ENCODE measurements at places on chromosomes 11 and 22. TPM values are rescaled to one million over a fixed set of nuclear protein-coding genes. Genes with fewer than 3 reads are reported as not detected.

- DNase-seq = no peak
These were observed 6.5 kb downstream of the KBTBD3 start for GRCh38 chr11:106070606-106071005.

DNA sequence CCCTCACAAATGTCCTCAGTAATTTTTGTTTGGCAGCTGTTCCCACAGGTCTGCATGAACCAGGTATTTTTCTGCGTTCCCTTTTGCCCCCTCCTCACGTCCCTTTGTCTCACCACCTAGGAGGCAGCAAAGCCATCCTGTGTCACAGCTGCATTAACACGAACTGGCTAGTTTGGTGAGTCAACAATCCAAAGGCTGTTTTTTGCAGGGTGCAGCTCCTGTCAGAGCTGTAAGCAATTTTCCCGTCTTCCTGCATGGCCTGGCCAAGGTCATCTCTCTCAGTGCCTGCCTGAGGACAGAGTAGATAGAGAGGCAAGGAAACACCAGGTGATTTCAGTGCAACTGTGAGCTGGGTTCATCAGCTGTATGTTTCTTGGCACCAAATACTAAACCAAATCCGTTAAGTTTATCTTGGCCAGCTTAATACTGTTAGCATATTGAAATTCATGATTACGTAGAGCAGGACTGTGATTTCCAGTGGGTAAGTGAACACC lies 20.6 kb upstream of the VSIG10L2 start:
- no peak for DNase-seq

DNA sequence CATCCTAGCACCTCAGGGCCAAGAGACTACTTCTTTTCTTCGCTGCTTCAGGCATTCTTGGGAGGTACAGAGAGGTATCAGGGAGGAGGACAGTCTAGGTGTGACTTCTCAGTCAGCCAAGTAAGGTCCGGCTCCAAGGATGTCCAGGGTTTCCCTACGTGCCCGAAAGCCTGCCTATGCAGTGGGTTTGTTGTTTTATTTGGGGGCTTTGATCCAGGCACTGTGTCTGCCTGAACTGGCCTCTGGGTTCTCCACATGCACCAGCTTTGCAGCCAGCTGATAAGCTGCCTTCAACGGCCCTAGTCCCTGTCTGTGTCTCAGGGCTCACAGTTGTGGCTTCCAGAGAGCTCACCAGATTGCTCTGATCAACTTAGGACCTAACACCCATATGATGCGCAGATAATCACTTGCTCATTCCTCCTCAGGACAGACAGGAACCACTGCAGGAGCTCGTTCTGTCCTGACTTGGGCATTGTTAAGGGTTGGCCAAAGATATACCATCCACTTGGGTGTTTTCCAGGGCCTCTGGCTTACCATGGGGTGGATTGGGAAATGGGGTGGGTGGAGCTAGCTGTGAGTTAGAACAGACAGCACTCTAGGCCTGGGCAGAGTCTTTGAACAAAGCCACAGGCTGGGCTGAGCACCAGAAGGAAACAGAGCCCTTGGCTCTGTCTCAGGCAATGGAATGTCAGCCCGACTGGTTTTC lies 45.5 kb upstream of the CRYBB3 start:
- DNase-seq = no peak

Gene SLC22A6
- not detected for total RNA-seq

GRCh38 chr11:65425105-65425970 lies 2.7 kb downstream of the NEAT1 start:
- peak; percentile 89 for DNase-seq

DNA sequence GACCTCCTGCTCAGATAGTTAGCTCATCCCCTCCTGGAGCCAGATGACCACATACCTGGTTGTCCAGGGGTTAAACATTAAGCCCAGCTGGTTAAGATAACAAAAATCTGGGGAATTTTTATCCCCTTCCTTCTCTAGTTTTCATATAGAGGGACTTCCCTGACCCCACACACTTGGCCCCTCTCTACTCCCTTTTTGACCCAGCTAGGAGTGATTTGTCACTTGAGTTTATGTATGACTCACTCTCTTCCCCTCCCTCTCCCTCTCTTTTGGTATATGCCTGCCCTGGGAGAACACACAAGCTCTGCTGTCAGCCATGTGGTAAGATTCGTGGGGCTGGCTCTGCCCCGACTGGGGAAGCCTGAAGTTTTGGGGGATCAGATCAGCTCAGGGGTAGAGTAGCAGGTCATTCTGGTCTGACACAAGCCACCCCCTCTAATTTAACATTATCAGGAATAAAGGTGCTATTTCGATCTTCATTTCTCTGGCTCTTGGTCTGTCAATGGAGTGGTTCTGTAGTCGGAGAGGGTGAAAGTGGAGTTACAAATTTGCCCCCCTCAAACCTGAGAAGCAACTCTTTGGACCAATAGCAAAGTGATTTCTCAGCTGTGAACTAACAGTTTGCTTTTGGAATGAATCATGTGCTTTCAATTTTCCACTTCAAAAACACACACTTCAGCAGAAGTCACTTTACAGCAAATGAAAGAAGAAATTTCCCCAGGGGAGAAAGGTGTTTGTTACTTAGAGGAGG lies 415.3 kb upstream of the CADM1 start:
- no peak for DNase-seq

- peak; percentile 87 for DNase-seq
These were observed 22.2 kb downstream of the MYBPC3 start for GRCh38 chr11:47329987-47330931.

- DNase-seq = no peak
These were observed 234.3 kb upstream of the POU2AF2 start for GRCh38 chr11:111011275-111011594.

DNA sequence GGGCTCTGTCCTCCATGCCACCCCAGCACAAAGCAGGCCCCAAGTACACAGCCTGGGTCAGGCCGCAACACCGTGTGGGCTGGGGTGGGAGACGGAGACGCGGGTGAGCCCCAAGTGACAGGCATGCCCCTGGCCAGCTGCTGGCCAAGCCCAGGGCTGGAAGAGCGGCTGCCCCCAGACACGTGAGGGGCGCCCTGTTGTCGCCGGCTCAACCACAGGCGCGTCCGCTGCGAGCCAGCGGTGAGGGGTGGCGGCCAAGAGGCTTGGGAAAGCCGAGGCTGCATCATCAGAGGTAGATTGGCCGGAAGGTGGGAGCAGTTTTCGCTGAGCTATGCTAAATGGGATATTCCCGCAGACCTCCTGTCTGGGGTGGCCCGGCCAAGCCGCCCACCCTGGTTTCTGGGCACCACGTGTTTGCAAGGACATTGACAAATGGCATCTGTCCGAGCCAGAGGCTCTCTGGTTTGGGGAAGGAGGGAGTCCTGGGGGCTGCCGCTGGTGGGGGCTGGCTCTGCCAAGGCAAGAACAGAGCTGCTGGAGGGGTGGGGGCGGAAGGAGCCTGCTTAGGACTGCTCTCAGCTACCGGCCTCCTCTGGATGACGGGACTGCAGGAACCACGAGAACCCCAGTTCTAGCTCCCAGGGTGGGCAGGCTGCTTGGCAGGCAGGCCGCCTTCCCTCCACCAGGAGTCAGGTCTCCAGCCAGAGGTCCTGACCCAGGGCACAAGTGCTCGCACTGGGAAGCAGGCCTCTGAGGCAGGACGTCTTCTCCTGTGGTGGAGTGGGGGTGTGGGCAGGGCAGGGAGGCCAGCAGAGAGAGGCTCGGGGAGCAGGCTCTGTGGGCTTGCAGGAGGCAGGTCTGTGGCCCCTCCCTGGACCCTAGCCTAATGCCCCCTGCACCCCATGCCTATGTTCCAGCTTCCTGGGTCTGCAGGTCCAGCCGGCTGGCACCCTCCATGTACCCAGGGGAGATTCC lies 552 bp downstream of the PRR33 start:
- DNase-seq = no peak

Gene XBP1
- 141 TPM for total RNA-seq

All from vagina (tissue), 2 donors.